GM12864 (cell line): ENCODE measurements at places on chromosomes 5 and 9.
A peak's percentile ranks its signal among the peaks of the same experiment; 100 is the strongest.

DNA sequence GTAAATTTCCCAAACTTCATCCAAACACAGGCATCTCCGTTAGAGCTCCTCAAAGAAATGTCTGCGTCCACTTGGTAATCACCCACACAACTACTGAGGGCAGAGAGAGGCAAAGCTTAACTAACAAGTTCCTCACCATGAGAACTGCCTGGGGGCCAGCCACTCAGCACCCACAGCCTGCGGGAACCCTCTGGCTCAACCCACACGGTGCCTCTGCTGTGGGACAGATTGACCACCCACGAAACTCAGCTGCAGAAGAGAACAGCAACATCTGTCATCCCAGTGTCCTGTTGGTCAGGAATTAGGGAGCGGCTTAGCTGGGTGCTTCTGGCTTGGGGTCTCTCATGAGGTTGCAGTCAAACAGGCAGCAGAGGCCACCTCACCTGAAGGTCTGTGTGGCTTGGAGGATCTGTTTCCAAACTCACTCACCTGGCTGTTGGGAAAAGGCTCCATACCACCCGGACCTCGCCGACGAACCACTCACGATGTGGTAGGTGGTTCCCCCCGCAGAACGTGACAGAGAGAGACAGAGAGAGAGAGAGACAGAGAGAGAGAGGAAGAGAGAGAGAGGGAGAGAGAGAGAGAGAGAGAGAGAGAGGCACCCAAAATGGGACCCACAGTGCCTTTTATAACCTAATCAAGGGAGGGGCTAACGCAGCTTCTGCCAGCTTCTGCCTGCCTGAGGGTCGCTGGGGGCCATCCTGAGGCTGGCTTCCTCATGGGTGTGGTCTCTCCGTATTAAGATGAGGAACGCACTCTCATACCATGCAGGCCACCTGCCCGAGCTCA lies 103.5 kb downstream of the OLFM1 start:
- no peak for DNase-seq

DNA sequence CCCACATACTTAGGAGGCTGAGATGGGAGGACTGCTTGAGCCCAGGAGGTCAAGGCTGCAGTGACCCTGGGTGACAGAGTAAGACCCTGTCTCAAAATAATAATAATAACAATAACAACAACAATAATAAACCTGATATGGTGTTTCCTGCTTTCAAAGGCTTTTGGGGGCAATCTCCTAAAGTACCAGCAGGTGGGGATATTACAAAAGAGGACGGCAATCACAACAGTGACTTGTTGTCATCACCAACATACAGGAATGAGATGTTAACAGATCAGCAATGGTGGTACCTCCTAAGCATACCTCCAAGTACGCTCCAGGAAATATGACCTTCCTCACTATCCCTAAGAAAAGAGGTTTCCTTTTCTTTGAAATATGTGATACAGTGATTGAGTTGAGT lies 91.1 kb upstream of the RNF180 start:
- DNase-seq: no peak

GRCh38 chr9:20112205-20112783 lies 323.5 kb upstream of the SLC24A2 start:
- DNase-seq: no peak

- no peak for DNase-seq
These were observed 142.9 kb downstream of the SLCO4C1 start for GRCh38 chr5:102153003-102153759.

GRCh38 chr9:27339661-27340284 lies 42.8 kb upstream of the EQTN start:
- DNase-seq: no peak

DNA sequence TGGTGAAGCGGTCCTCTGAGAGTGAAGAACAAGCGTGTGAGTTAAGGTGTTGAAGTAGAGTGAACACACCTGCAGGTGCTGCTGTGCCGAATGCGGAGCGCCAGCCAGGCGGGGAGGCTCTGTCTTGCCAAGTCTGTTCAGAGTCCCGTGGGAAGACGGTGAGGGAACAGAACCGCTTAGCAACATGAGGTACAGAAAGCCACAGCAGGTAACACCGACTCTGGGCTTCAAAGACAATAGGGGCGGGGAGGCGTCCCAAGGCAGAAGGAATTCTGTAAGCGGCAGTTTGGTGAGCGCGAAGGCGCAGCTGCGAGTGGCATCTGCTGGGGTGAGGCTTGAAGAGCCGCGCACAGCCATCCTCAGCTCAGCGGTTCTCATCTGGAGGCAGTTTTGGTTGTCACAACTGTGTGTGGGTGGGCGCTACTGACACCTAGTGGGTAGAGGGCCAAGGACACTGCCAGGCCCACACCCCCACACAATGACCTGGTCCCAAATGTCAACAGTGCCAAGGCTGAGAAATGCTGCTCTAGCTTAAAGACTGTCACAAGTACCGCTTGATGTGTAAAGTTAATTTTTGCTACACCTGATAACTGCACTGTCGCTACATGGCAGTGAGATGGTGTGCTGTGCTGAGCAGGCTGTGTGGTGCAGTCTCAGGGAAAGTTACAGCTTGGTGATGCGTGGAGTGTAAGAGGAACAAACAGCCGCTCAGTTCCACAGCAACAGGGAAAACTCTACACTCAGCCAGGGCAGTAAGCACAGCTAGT lies 67.4 kb upstream of the TBC1D9B start:
- DNase-seq: peak; percentile 44

DNA sequence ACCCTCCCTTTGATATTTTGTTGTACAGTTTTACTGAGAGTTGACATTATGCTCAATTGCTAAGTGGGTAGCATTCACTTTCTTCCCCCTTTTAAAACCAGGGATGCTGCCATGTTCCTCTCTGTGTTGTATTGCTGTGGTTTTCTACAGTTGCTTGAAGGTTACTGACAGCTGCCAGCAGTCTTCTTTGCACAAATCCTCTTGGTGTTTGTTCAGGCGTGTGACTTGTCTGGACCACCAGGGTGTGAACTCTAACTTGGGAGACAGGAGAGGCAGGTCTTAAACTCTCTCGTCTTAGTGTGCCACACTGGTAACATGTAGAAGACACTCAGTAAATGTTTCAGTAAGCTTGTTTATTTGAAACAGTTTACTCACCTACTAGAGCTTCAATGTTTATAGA lies 25.1 kb downstream of the SLC44A1 start:
- DNase-seq: no peak

GRCh38 chr9:3898461-3899218 lies 372.8 kb upstream of the RFX3 start:
- no peak for DNase-seq

- no peak for DNase-seq
These were observed 28.8 kb downstream of the C5orf58 start for GRCh38 chr5:170261528-170262043.

GRCh38 chr5:97547999-97548738 lies 365.1 kb upstream of the RIOK2 start:
- DNase-seq: peak; percentile 25

GRCh38 chr9:79577969-79578723 lies 6.4 kb downstream of the TLE4 start:
- no peak for DNase-seq

DNA sequence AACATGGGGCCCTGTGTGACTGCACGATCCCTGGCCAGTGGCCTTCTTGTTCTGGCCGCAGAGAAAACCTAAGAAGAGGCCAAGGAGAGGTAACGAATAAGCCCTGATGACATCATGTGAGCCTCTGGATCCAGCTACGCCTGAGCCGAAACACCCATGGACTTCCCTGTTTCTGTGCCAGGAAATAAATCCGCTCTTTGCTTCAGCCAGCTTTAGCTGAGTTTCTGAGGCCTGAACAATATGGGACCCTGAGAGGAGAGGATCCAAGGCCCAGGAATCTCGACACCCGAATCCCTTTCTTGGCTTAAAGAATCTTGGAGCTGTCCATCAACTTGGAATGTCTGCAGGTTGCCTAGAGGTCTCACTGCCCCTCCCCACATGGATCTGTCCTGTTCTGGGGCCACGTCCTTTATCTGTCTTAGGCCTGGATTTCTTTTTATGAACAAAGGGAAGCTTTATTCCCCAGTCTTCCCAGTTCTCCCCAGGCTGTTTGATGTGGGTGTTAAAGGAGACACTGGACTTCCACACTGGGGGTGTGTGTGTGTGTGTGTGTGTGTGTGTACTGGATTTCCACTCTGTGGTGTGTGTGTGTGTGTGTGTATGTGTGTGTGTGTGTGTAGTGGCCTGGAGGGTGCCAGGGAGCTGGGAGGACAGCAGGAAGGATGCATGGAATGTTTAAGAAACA lies 13.7 kb downstream of the IER5L start:
- DNase-seq: no peak

DNA sequence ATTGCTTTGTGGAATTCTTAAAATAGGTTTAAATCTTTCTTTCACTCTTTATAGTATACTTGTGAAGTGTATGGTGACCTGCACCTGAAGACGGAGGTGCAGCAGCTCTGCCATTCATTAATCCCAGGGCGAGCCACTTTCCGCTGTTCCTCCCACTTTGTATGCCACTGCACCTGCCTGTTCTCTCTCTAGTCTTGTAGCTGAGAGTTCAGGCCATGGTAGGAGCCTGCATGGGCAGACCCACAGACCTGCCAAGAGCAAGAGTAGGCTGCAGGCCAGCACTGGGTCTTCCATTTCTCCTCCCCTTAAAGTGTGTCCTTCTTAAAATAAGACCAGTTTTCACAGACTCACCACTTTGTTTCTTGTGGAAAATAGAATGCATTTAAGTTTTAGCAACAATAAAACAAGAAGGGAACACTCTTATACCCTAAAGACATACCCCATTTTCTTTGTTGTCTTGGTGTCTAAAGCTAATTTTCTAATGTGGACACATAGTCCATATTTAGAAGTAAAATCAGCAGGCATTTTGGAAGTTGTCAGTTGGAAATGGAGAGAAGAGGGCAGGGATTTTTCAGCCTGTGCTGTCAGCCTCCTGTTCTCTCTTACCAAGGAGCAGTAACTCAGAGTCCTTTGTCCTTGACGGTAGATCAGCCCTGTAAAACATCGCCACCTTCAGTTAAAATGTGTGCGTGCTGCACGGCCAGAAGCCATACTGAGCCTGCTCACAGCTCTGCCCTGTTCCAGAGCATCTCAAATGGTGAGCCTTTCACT lies 103.2 kb downstream of the SNCAIP start:
- no peak for DNase-seq

DNA sequence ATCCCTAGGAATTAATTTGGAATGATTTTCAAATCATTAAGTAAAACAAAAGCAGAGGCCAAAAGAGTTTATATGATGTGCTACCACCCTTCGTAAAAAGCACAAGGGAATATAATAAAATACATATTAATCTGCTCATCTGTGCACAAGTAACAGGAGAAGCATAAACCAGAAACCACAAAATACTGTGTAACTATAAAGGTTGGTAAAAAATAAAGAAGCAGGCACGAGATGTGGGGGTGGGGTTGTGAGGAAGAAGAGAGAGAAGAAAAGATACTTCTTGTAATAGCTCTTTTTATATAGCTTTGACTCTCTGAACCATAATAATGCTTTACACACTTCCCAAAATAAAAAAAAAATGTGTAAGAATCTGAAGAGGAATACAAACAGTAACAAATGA lies 214.9 kb upstream of the EFNA5 start:
- DNase-seq: no peak

GRCh38 chr9:21395778-21396717 lies 10.8 kb upstream of the IFNA2 start:
- DNase-seq: no peak
